Stomach (tissue), 19 donors: ENCODE measurements at places on chromosomes 7 and 10.

DNA sequence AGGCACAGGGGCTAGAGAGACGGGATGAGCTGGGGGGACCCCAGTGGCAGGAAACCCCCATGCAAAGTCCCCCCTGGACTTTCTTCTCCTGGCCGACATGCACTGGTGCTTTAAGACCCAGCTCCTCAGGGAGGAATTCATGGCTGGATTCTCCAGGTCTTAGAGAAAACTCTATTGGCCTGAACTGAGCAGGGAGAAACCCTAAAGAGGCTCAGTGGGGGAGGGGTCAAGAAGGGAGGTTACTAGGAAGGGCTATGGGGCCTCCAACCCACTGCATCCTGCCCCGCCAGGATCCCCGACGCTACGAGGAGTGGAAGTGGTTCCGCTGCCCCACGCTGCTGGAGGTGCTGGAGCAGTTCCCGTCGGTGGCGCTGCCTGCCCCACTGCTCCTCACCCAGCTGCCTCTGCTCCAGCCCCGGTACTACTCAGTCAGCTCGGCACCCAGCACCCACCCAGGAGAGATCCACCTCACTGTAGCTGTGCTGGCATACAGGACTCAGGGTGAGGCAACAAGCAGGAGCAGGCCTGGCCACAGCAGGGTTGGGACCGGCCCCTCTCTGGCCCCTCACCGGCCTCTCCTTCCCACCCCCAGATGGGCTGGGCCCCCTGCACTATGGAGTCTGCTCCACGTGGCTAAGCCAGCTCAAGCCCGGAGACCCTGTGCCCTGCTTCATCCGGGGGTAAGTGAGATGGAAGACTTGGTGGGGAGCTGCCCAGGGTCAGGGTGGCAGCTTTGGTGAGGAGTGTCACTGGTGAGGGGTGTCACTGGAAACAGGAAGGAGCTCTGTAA lies 13.8 kb downstream of the ATG9B start:
- peaks cover 64% of the 10 kb centered on the region for H3K4me1 ChIP-seq
- peak; percentile 83 for DNase-seq
- H3K27me3 ChIP-seq: no peaks in the 10 kb centered on the region
- no peak overlapping the region for H3K27ac ChIP-seq
- H3K4me3 ChIP-seq: no peak overlapping the region
- H3K36me3 ChIP-seq: no peaks in the 10 kb centered on the region

- no peaks in the 10 kb centered on the region for H3K36me3 ChIP-seq
- no peak overlapping the region for H3K27ac ChIP-seq
- peaks cover 21% of the 10 kb centered on the region for H3K4me1 ChIP-seq
- H3K4me3 ChIP-seq: peak overlapping the region; percentile 78
- H3K27me3 ChIP-seq: peaks cover 15% of the 10 kb centered on the region
- no peak for DNase-seq
Observed at GRCh38 chr7:18086165-18087025, 58.7 kb upstream of the PRPS1L1 start.

DNA sequence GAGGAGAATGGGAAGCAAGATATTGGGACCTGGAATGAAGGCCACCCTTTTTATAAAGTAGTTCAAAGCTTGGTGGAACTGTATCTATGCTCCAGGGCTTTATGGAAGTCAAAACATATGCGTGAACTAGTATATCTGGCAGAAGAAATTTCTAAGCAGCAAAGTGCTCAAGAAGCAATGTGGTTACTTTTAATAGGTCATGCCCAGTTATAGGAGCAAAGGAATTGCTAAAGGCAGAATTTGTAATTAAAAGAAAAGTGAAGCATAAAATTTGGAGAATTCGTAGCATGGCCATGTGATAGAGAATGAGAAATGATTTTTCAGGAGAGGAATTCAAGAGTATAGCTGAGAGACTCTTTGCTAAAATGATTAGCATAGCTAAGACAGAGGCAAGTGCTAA lies 1110.4 kb downstream of the XPNPEP1 start:
- H3K4me3 ChIP-seq: no peak overlapping the region
- no peaks in the 10 kb centered on the region for H3K27me3 ChIP-seq
- no peaks in the 10 kb centered on the region for H3K36me3 ChIP-seq
- DNase-seq: no peak
- H3K27ac ChIP-seq: no peak overlapping the region

- DNase-seq: peak; percentile 62
- H3K36me3 ChIP-seq: no peaks in the 10 kb centered on the region
- no peaks in the 10 kb centered on the region for H3K27me3 ChIP-seq
- no peaks in the 10 kb centered on the region for H3K4me1 ChIP-seq
- H3K4me3 ChIP-seq: no peak overlapping the region
Observed at GRCh38 chr10:50653142-50653541, 29.4 kb upstream of the SGMS1 start.

GRCh38 chr10:122417667-122418066 lies 36.8 kb upstream of the ARMS2 start:
- H3K4me3 ChIP-seq: no peak overlapping the region
- no peak for DNase-seq
- no peaks in the 10 kb centered on the region for H3K4me1 ChIP-seq
- no peaks in the 10 kb centered on the region for H3K27me3 ChIP-seq
- no peak overlapping the region for H3K27ac ChIP-seq

DNA sequence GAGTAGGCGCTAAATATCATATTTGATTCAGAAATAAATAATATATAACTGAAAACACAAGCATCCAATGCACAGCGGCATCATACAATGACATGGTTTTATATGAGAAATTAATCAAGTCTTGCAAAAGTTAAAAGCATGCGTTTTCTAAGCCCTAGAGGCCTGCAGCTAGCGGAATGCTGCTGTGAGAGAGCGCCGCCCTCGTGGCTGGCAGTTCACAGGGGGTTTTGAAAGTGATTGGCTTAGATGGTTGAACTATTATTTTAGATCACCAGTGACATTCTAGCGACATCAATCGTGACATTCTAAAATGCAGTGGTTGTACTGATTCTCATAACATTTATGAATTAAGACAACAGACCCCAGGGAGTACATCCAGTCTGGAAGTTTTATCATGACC lies 235.2 kb upstream of the MGMT start:
- no peak overlapping the region for H3K27ac ChIP-seq
- H3K27me3 ChIP-seq: peaks cover 4% of the 10 kb centered on the region
- no peaks in the 10 kb centered on the region for H3K4me1 ChIP-seq
- H3K36me3 ChIP-seq: no peaks in the 10 kb centered on the region
- no peak for DNase-seq

GRCh38 chr10:26800468-26800867 lies 60.3 kb downstream of the ABI1 start:
- H3K36me3 ChIP-seq: no peaks in the 10 kb centered on the region
- H3K27ac ChIP-seq: no peak overlapping the region
- peaks cover 42% of the 10 kb centered on the region for H3K4me1 ChIP-seq
- H3K4me3 ChIP-seq: no peak overlapping the region

DNA sequence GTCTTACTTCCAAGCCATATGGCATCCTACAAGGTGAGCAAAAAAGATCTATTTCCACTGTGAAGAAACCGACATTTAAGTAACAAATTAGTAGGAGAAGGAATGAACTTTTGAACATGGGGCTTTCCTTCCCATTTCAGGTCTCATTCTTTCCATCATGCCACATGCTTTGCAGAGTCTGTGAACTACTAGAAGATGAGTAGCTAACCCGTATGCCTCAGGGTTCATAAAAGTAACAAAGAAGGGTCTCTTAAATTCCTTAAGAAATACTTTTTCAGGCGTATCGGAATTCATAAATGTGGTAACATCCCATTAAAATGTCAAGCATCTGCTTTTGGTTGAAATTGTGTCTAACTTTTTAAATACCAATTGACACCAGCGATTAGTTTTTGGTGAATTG lies 81.3 kb upstream of the TNS3 start:
- H3K4me3 ChIP-seq: no peak overlapping the region
- no peak overlapping the region for H3K27ac ChIP-seq
- no peaks in the 10 kb centered on the region for H3K4me1 ChIP-seq
- H3K36me3 ChIP-seq: no peaks in the 10 kb centered on the region

DNA sequence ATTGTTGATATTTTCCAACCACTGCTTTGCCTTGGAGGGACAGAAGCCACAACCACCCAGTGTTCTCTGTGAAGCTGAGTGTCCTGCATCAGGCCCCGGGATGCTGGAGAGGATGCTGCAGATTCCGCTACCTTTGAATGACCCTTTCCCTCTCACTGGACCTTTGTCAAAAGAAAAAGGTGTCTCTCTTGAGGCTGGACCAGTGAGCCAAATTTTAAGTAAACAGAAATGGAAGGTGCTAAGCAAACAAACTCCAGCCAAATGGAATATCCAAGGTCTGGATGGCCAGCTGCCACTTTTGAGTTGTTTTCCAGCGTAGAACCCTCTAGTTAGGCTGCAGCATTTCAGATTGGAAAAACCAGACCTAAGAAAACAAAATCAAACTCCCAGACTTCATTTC lies 145.5 kb downstream of the TRIL start:
- H3K4me3 ChIP-seq: no peak overlapping the region
- no peak overlapping the region for H3K27ac ChIP-seq
- no peaks in the 10 kb centered on the region for H3K4me1 ChIP-seq

GRCh38 chr7:98240961-98241673 lies 10.9 kb downstream of the TECPR1 start:
- H3K4me1 ChIP-seq: no peaks in the 10 kb centered on the region
- H3K27ac ChIP-seq: no peak overlapping the region
- H3K36me3 ChIP-seq: peaks cover 88% of the 10 kb centered on the region
- DNase-seq: peak; percentile 72
- no peak overlapping the region for H3K4me3 ChIP-seq

- H3K4me3 ChIP-seq: no peak overlapping the region
- H3K36me3 ChIP-seq: no peaks in the 10 kb centered on the region
- H3K4me1 ChIP-seq: no peaks in the 10 kb centered on the region
- no peak overlapping the region for H3K27ac ChIP-seq
Observed at GRCh38 chr7:57343901-57344622, 105.9 kb upstream of the ZNF716 start.

DNA sequence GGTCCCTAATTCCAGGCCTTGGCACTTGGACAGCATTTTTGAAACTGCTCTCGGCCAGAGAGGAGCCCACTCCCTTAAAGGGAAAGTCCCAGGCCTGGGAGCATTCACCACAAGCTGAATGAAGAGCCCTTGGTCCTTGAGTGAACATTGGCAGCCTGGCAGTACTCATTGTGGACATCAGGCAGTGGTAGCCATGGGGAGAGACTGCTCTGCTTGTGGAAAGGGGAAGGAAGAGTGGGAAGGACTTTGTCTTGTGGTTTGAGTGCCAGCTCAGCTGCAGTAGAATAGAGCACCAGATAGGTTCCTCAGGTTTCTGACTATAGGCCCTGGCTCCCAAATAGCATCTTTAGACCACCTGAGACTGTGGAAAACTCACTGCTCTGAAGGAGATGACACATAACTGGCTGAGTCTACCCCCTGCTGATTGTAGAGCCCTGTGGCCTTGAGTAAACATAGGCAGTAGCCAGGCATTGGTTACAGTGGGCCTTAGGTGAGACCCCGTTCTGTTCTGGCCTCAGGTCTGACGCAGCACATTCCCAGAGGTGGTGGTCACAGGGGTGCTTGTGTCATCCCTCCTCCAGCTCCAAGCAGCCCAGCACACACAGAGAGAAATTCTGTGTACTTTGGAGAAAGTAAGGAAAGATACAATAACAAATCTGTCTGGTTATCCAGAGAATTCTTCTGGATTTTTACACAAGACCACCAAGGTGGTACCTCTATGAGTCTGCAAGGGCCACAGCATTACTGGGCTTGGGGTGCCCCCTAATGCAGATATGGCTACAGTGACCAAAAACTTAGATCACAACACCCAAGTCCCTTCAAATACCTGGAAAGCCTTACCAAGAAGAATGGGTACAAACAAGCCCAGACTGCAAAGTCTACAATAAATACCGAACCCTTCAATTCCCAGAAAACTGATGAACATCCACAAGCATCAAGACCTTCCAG lies 153.8 kb downstream of the GNAI1 start:
- H3K4me1 ChIP-seq: peaks cover 9% of the 10 kb centered on the region
- H3K36me3 ChIP-seq: no peaks in the 10 kb centered on the region
- H3K27me3 ChIP-seq: no peaks in the 10 kb centered on the region

DNA sequence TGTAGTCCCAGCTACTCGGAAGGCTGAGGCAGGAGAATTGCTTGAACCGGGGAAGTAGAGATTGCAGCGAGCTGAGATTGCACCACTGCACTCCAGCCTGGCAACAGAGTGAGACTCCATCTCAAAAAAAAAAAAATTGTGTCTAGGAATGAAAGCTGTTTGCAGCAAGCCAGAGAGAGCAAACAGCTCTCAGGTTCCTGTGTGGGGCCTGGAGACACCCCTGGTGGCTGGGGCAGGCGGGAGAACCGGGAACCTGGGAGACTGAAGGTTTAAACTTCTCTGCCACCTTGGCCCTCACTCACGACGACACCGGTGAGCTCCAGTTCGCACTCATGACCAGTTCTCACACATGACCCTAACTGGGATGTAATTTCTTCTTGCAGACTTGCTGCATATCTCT lies 13.2 kb upstream of the UNCX start:
- peaks cover 62% of the 10 kb centered on the region for H3K27me3 ChIP-seq
- no peaks in the 10 kb centered on the region for H3K36me3 ChIP-seq
- no peak for DNase-seq
- no peak overlapping the region for H3K4me3 ChIP-seq

GRCh38 chr7:31890198-31890597 lies 180.0 kb downstream of the PDE1C start:
- peak; percentile 33 for DNase-seq
- no peaks in the 10 kb centered on the region for H3K27me3 ChIP-seq
- no peak overlapping the region for H3K27ac ChIP-seq
- no peaks in the 10 kb centered on the region for H3K36me3 ChIP-seq
- H3K4me1 ChIP-seq: no peaks in the 10 kb centered on the region

GRCh38 chr10:3407208-3407607 lies 234.6 kb upstream of the PITRM1 start:
- no peak overlapping the region for H3K4me3 ChIP-seq
- no peaks in the 10 kb centered on the region for H3K36me3 ChIP-seq
- no peak for DNase-seq
- no peak overlapping the region for H3K27ac ChIP-seq
- H3K27me3 ChIP-seq: no peaks in the 10 kb centered on the region
